ENCODE measurements at places on chromosomes 13 and 19. TPM values are rescaled to one million over a fixed set of nuclear protein-coding genes. Genes with fewer than 3 reads are reported as not detected.

Gene KLK3
- total RNA-seq: not detected

Gene WDR87
- total RNA-seq: not detected

- DNase-seq: no peak
Measured at GRCh38 chr13:90321281-90321931, 1026.1 kb upstream of the MIR17HG start.

DNA sequence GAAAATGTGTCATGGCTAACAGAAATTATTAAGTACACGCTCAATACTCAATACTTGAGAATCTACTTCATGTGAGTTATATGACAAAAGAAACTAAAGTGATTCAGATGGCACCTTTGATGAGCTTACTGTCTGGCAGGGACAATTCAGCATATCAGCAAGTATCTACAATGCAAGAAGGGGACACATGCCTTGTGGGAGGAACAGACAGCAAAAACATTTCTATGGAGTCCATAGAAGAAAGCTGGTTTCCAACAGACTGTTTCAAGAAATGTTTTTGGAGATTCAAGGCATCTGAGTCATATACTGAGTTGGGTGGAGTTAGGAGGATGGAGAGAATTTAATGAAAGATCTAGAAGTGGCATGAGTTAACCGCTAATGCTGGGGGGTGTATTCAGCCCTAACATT lies 54.7 kb downstream of the MBNL2 start:
- DNase-seq: no peak

DNA sequence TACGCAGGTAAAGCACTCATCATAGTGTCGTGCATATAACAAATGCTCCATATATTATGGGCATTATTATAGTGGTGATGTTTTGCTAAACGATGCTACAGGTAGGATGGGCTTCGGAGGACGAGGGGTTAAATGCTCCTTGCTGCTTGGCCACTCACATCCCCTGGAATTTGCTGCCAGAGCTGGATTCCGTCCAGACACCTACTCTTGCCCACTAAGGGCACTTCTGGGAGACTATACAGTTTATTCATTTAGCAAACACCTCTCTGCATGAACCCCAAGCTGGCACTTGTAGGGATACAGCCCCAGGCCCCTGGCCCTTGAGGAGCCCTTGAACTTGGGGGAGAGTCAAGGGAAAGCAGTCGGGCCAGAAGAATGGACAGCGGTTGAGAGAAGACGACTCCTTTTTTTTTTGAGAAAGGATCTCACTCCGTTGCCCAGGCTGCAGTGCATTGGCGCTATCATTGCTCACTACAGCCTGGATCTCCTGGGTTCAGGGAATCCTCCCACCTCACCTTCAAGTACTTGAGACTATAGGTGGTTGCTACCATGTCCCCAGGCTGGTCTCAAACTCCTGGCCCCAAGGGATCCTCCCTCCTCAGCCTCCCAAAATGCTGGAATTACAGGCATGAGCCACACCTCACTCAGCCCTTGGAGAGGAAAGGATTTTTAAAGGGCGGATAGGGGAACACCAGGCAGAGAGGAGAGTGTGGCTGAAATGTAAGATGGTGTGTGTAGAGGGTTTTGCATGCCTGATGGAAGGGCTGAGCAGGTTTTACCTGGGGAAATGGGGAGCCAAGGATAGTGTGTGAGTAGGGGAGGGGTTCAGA lies 1.1 kb upstream of the MRPL34 start:
- DNase-seq: no peak

- no peak for DNase-seq
Measured at GRCh38 chr13:59970847-59971246, 192.9 kb downstream of the DIAPH3 start.

Gene SERP2
- 6.0 TPM for total RNA-seq

Gene OR7D4
- not detected for total RNA-seq

DNA sequence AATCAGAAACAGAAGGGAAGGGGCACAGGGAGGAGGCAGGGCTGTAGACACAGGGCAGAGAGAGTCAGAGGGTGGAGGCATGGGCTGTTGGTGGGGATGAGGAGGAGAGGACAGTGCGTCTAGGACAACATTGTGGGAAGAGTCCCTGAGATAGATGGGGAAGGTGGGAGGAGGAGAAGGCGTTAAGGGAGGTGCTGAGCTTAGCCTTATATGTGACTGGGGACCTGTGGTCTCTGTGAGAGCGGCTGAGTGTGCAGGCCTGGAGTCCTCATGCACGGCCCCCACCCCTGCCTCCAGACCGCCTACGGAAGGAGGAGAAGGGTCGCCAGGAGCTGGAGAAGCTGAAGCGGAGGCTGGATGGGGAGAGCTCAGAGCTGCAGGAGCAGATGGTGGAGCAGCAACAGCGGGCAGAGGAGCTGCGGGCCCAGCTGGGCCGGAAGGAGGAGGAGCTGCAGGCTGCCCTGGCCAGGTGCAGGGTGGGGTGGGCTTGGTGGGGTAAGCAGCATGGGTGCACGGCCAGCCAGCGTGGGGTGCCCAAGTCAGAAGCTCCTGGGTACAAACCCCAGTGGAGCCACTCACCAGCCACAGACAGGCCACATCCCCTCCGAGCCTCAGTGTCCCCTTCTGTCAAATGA lies 56.8 kb downstream of the KCNC3 start:
- no peak for DNase-seq
